Muscle of leg (tissue), 16 donors: ENCODE measurements at places on chromosomes 6 and 20. TPM values are rescaled to one million over a fixed set of nuclear protein-coding genes. Genes with fewer than 3 reads are reported as not detected.

Gene C20orf202
- 0.35 TPM for total RNA-seq

Gene AKAP7
- total RNA-seq, result 11.0 TPM

Gene NXT1
- total RNA-seq, result 19.4 TPM

Gene MAP7
- 0.40 TPM for total RNA-seq

Gene WFDC10B
- total RNA-seq, result not detected

Gene MICA
- total RNA-seq, result 13.0 TPM

Gene C2
- 3.7 TPM for total RNA-seq

Gene XKR7
- total RNA-seq, result 0.04 TPM

Gene PROCR
- total RNA-seq, result 51.9 TPM

Gene ZNF334
- 8.5 TPM for total RNA-seq

Gene LY6G5C
- total RNA-seq, result 0.80 TPM

Gene MATN4
- total RNA-seq, result 0.58 TPM
